ENCODE measurements at places on chromosomes 1 and 21.

DNA sequence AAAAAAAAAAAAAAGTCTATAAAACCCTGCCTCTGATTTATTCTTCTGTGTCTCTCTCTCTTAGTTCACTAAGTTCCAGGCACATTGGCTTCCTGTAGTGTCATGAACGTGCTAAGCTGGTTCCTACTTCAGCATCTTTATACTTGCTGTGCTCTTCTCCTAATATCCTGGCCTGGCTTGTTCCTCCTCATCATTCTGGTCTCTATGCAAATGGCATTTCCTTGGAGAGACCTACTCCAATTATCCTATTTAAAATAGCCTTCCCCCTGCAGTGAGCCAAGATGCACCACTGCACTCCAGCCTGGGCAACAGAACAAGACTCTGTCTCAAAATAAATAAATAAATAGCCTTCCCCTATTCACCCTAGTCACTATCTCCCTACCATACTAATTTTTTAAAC is 9.7 kb upstream of the CLCC1 start:
- DNase-seq = no peak

GRCh38 chr1:184442260-184442659 is 55.4 kb downstream of the C1orf21 start:
- DNase-seq = no peak

GRCh38 chr21:36945496-36946138 is 20.9 kb downstream of the HLCS start:
- DNase-seq = no peak

GRCh38 chr1:235910357-235911299 is 43.9 kb upstream of the LYST start:
- DNase-seq = peak; percentile 24

DNA sequence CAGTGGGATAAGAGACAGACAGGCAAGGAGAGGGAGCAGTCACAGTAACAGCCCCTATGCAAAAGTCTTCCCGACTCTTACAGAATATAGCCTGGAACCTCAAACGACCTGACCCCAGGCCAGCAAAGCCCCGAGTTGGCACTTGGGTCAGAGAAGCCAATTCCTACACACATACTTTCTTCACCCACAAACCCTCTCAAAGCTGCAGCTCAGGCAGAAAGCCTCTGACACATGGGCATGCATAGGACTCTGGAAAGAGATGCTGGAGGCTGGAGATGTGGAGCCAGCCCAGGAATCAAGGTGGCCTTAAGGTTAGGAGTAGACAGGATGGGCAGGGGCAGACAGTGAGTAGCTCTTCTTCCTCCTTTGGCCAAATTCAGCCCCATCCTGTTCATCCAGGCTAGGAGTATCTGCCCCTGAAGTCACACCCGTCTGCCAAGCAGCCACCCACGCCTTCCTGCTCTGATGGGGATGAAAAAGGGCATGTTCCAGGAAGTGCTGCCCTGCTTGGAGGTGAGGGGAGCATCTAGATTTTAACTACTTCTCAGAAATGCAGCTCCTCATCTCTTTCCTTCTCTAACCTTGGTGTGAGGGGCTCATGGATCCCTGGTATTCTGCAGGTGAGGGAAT is 7.8 kb downstream of the SLC41A1 start:
- DNase-seq = no peak

DNA sequence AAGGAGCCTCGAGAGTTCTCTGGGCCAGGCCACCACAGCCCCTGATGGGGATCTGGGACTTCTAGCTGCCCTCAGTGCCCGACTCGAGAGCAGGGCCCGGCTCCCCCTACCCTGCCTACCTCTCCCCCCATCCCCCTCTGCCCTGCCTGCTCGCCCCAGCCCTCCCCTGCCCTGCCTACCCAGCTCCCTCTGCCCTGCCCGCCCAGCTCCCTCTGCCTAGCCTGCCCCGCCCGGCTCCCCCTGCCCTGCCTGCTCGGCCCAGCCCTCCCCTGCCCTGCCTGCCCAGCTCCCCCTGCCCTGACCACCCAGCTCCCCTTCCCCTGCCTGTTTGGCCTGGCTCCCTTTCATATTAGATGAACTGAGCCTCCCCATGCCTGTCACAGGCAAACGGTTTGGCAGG is 117.4 kb upstream of the TMEM51 start:
- no peak for DNase-seq

DNA sequence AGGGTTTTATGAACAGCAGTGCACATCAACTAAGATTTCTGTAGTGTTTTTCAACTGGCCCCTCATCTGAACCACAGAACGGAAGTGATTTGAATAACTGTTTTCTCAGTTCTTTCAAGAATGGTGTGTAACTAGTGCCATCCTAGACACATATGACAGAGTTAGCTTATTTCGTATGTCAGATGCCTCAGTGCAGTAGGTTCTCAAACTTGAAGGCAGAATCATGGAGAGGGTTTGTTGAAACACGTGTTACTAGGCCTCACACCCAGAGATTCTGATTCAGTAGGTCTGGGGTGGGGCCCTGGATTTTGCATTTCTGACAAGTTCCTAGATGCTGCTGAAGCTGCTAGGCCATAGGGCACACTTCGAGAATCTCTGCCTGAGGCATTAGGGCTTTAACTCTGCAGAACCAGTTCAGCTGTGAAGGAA is 49.0 kb downstream of the SCCPDH start:
- no peak for DNase-seq

DNA sequence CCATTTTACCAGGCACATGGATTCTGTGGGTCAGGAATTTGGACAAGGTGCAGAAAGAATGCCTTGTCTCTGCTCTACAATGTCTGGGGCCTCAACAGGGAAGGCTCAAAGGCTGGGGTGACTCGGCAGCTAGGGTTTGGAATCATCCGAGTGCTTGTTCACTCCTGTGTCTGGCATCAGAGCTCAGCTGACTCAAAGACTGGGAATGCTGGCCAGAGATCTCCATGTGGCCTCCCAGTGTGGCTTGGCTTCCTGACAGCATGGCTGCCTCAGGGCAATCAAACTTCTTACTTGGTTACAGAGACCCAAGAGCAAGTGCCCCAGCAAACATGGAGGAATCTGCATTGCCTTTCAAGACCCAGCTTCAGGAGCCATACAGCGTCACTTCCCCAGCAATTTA is 110.5 kb downstream of the TOMM20 start:
- no peak for DNase-seq

DNA sequence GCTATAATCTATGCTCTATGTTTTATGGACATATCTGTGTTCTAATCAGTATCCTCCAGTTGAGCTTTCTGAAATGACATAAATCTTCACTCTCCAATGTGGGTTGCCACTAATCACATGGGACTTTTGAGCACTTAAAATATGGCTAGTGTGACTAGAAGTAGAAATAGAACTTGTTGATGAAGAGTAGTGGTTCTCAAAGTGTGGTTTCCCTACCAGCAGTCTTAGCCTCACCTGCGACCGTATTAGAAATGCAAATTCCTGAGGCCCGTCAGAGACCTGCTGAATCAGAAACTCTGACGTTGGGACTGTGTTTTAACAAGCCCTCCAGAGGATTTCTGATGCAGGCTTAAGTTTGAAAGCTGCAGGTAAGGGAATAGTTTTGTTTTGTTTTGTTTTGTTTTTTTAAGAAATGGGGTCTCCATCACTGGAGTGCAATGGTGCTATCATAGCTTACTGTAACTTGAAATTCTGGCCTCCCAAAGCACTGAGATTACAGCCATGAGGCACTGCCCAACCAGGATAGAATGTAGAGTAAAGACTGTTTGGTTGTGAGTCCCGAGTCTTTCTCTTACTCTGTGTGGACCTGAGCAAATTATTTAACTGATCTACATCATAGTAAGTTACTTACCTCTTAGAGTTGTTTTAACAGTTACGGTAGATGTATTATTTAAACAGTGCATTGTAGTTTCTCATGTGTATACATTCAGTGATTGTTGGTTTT is 21.7 kb downstream of the GLRX2 start:
- no peak for DNase-seq

DNA sequence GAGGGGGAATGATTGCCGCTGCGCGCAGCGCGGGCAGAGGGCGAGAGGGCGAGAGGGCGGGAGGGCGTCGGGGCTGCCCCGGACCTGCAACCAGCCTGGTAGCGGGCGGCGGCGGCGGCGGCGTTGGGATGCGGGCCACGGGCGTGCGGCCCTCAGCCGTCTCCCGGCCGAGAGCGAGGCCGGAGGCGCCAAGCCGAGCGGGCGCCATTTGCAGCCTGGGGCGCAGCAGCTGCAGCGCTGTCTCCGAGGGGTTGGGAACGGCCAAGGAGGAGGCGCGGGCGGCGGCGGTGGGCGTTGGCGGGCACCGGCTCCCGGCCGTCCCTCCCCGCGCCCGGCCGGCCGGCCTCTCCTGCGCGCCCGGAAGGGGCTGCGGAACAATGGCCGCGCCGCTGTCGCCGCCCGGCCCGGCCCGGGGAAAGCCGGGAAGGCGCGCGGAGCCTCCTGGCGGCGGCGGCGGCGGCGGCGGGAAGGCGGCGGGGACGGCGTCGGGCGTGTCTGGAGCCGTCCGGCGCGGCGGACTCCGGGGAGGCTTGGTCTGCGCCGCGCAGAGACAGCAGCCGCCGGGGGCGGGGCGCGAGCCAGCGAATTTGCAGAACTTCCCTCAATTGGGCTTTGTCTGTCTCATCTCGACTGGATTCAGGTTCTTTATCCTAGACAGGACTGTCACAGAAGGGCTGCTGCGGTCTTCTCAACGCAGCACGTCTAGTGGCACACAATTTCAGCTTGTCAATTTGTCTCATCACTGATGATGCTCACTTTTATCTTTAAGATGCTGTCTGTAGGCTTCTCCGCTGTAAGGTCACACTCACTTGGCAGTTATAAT is 35.7 kb downstream of the ZBTB8B start:
- no peak for DNase-seq

- no peak for DNase-seq
These were observed 16.1 kb upstream of the PADI6 start for GRCh38 chr1:17355898-17356297.

DNA sequence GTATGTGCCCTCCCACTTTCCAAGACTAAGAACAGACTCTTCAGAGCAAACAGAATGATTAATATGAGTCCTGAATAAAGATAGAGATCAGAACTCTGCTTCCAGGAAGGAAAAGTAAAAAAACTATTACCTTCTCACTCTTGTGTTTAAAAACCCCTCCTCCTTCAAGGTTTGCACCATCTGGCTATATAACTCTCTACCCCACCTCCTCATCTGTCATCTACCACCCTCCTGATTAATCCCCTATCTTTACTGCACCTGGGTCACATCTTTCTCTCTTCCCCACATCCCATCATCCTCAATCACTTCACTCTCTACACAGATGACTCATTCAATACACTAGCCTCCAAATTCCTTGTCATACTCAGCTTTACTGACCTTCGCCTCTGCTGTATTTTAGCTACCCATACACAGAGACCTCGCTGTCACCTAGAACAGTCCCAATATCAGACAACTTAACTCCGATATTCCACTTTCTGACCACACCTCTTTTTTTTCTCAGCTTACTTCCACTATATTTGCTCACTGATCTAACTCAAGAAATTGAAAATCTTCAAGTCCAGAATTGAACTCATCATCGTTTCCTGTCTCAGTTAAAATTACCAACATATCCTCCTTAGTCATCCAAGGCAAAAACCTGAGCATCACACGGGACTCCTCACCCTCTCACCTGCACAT is 3.7 kb downstream of the SCMH1 start:
- no peak for DNase-seq

- DNase-seq = no peak
These were observed 149.9 kb downstream of the GALNT2 start for GRCh38 chr1:230216896-230217295.

- DNase-seq = no peak
These were observed 80.9 kb downstream of the LRRC53 start for GRCh38 chr1:74431531-74431930.

- DNase-seq = no peak
These were observed 103.2 kb upstream of the ZNF644 start for GRCh38 chr1:91124989-91125417.

DNA sequence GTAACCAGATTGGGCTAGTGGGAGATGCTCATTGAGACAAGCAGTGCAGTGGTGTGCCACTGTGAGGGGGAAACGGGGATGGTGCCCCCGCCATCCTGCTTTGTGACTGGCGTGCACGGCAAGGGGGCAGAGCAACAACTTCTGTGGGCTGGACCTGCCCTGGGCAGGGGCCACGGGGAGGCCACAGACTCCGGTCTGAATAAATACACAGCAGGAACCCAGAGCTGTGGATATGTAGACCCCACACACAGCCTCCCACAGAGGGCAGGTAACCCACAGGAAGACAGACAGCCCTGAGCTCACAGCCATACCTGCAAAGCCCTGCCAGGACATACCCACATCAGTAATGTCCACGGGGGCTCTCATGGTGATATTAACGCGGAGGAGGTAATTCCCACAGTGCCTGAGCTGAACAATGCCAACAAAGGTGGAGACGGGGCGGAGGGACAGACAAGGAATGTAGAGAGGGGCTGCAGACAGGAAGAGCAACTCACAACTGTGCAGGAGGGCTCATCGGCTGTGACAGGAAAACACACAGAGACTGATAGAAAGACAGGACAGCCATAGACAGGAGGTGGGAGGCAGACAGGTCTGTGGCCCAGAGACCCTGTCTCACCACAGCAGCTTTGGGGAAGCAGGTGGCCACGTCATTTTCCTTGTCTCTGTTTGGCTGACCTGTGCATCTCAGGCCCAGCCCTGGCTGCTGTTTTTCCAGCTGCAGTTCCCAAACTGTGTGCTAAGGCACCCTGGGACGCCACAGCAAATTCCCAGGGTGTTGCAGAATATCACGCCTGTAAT is 4.9 kb upstream of the WNT3A start:
- DNase-seq = no peak

Measured in cerebellar nuclear complex (tissue), 1 donor.